ENCODE measurements at places on chromosomes 7 and 10.

DNA sequence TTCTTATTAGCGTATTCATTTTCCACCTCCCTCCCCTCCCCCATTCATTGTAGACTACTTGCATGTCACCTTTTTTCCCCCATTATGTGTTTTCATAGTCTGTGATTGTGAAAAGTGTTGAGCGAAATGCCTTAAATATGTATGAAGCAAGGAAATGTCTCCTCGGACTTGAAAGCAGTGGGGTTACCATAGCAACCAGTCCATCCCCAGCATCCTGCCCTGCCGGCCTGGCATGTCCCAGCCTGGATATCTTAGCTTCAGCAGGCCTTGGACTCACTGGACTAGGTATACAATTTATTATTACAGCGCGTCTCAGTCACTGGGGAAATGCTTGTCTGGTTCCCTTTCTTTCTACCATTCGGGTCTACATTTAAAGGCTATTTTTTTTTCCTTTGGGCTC is 283.6 kb downstream of the BICC1 start:
- DNase-seq, result no peak

- DNase-seq, result no peak
Observed at GRCh38 chr10:34396663-34397062, 418.4 kb downstream of the PARD3 start.

GRCh38 chr7:51309361-51310130 is 7.1 kb downstream of the COBL start:
- no peak for DNase-seq

DNA sequence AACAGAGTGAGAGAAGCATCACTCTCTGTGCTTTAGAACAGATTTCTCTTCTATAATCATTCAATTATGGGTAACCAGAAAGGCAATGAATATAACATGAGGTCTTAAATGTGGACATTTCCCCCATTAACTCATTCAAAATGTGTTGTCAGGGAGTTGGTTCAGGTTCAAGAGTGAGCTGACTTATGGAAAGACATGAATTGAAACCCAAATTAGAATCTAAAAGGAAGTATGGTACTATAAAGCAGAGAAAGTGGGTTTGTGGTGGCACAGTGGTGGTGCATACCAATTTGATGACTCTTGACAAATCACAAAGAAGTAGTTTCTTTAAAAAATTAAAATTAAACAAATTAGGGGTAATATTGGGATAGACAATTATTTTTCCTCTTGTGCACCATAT is 114.6 kb upstream of the MEOX2 start:
- no peak for DNase-seq

DNA sequence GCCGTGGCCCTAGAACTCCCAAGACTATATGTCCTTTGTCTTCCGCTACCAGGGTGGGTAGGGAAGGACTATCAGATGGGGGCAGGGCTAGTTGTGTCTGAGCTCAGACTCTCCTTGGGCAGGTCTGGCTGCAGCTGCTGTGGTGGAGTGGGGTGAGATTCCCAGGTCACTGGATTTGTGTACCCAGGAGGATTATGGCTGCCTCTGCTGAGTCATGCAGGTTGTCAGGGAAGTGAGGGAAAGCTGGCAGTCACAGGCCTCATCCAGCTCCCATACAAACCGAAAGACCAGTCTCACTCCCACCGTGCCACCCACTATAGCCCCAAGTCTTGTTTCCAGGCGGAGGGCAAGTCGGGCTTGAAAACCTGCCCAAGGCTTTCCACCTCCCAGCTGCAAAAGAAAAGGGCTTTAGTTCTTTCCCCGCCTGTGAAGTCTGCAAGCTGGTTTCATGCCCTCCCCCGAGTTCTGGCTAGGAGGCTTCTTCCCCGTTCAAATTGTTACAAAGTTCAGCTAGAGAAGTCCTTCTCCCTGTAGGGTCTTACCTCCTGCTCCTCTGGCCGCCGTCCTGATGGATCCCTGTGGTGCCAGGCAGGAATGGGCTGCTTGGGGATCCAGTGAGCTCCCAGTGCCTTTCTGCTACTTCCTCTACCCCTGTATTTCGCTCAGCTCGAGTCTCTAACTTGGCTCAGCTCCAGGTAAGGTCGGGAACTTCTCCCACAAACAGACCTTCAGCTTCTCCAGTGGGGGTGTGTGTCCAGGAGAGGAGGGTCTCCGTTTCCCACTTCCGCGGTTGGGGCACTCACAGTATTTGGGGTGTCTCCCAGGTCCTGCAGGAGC is 106.8 kb upstream of the FGL2 start:
- DNase-seq, result no peak

DNA sequence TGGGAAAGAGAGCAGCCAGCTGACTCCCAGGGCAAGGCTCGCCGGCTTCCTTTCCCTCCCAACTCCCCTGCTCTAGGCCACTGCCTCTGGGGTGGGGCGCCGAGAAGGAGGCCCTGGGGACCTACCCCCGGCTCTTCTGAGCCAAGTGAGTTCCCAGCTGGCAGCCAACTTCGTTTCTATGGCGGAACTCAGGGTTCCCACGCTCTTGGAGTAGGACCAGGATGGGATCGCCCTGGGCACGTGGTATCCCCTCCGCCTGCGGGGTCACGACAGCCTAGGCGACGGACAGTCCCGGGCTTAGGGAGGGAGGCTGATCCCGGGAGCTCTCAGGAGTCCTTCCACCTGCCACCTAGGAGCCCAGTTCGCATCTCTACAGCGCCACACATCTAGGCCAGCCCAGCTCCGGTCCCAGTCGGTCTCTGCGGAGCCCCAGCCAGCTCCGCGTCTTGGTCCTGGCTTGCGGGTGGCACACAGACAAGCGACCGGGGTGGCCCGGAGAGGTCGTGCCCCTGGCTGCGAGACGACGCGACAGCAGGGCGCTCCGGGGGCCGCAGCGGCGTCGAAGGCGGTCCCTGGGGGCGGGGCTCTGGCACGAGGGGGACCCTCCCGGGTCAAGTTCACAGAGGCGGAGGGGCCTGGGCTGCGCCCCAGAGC is 20.5 kb upstream of the GATA3 start:
- no peak for DNase-seq

DNA sequence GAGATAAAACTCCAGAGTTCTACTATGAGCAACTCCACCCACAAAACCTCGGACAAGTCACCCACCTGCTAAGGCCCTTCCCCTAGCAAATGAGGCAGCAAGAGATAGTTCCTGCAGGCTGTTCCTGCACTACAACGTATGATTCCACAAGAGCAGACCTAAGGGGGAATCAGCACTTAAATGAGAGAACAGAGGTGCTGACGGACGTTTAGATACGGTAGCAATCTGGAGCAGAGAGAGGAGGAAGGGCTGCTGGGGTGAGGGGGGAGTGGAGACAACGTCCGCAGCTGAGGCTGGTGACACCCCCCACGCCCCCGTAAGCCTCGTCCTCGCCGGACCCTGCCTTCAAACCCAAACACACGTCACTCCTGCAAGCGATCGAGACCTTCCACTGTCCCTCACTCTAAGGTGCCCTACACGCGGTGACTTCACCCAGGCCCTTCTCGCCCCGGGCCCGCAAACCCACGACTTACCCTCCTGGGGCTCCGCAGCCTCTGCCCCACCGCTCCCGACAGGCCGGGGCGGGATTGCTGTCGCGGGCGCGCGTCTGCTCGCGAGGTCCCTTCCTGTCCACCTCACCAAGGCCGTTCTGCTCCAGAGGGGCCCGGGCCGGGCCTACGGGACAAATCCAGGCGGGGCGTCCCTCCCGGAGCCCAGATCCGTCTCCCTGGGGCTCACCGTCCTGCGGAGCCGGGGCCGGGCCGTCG is 635 bp downstream of the ZNF12 start:
- no peak for DNase-seq

GRCh38 chr7:122770686-122771335 is 68.1 kb upstream of the RNF148 start:
- no peak for DNase-seq

DNA sequence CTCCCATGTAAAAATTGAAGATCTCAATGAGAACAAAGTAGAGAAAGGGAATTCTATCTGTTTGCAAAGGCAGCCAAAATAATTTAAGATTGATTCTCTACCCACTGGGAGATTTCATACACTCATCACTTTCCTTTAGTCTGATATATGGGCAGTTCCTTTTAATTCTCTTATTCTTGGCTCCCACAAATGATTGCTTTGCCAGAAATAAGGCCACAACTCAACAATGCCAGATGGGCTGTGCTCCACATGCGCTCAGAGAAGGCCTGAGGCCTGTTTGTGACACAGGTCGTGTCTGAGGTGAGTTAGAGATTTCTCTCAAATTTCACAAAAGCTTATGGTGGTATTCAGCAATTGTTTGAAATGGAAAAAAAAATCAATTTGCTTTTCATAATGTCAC is 501.9 kb upstream of the SEMA3D start:
- DNase-seq, result no peak

DNA sequence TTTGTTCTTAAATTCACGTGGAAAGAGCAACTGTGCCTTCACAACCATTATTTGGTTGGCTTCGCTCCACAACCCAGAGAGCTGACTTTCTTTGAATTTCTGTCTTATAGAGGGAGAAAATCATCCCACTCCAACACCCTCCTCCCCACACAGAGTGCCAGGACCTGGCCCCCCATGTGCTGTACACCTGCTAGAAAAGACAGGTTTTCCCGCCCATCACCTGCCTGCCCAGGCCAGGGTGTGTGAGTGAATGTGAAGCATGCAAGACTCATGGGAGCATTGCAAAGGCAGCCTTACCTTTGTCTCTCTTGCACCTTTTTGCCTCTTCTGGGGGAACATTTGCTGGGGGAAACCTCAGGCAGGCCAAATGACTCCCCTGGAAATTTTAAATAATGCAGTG is 319.0 kb downstream of the TNS3 start:
- DNase-seq, result no peak

- no peak for DNase-seq
Observed at GRCh38 chr10:34252111-34252510, 563.0 kb downstream of the PARD3 start.

DNA sequence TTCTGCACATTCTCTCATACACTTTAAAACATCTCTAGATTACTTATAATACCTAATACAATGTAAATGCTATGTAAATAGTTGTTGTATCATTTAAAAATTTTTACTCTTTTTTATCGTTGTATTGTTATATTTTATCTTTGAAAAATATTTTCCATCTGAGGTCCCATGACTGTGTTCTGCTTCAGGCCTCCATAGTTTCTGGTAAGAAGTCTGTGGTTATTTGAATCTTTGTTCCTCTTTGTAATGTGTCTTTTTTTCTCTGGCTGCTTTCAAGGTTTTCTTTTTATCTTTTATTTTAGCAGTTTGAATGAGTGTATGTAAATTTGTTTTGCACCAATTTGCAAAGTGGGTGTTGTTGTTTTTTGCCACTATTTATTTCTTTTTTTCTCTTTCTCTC is 263.1 kb downstream of the RPS24 start:
- no peak for DNase-seq

DNA sequence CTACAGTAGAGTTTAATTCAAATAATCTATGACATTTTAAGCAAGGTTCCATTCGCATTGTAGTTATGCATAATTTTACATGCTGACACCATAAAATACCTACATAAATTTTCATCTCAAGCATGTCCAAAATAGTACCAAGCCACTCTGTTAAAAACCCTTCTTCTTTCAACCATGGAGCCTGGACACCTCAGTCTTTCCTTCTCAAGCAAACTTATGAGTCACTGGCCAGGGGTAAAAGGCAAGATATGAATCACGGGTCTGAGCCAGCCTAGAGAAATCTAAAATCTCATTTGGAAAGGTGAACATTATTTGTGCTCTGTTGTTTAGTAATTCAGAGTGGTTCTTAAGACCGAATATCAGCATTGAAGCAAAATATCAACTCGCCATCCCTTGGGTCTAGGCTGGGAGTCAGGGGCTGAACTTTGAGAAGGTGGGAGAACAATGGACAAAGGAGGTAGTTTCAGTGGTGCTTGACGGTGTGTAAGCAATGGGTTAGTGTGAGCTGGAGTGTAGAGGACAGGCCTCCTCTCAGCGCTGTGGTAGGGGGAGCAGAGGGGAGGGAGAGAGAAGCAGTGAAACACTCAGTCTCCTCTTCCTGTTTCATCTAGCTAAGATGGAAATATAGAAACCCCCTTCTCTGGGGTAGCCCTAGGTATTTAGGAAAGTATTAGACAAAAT is 19.1 kb upstream of the GPAM start:
- no peak for DNase-seq

DNA sequence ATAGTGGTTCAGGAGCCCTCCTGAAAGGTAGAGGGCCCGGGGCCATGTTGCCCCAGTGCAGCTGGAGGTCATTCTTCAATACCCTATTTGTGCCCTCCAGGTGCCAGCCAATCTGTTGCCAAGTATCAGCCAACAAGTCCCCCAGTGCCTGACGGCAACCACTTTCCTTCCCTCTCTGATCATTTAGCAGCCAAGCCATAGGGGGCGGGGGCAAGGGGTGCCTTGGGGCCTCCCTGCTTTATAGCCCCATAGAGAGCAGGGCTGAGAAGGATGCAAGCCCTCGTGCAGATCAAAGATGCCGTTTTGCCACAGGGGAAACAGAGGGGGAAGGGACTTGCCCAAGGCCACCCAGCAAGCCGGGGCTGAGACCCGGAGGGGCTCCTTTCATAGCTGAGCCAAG is 149.0 kb upstream of the CHST15 start:
- no peak for DNase-seq

GRCh38 chr10:93208717-93209464 is 135.2 kb downstream of the CYP26A1 start:
- no peak for DNase-seq

DNA sequence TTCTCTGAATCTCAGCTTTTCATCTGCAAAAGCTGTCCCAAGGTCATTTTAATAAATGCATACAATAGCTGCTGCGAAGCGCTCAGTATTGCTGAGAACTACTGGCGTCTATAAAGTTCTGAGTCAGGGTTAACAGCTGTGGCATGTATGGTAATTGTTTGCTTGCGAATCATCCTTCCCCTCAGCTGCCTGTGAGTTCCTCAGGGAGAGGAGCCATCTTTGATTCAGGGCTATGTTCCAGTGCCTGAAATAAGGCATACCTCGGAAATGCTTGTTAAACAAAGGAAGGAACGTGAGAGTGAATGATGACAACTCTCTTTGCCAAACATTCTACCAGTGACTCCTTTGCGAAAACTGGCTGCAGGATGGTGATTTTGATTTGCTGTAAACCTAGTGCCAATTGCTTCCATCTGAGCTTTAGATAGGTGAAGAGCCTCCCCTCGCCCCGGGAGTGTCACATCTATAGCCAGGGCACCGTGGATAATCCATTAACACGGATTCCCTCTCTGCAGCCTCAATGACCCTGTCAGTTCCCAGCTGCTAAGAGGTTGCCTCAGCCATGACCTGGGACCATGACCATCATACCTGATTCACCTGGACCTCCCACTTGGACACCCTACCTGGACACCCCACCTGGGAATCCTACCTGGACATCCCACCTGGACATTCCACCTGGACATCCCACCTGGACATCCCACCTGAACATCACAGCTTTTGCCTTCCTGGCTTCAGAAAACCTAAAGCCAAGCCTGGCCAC is 39.6 kb downstream of the GPRIN2 start:
- no peak for DNase-seq

- no peak for DNase-seq
Observed at GRCh38 chr10:27383595-27384542, 120.2 kb upstream of the RAB18 start.

DNA sequence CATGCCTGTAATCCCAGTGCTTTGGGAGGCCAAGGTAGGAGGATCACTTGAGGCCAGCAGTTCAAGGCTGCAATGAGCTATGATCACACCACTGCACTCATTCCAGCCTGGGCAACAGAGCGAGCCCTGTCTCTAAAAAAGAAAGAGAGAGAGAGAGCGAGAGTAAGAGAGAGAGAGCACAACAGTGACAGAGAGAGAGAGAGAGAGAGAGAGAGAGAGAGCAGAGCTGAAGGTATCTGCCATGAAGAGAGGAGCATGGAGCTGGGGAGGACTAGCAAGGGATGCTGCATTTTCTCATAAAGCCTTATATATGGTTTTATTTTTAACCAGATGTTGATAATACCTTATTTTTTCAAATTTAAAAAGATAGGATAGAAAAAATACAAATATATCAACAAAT is 84.5 kb upstream of the RNF32 start:
- no peak for DNase-seq
